ENCODE measurements at places on chromosomes 11 and 22.

DNA sequence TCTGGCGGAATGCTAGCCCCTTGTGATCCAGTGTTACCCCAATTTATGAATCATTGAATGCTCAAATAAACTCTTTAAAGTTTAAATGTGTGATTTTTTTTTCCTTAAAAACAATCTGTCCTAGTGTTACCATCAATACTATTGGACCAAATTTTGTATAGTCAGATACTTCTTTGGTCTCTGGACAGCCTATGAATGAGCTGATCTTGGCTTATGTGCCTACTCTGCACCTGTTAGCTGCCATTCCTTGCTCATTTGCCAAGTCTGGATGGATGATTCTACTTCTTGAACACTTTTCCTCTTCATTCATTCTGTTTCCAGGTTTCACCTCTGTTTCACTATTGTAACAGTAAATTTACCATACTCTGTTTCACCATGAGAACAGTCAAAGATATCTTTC, 226.5 kb upstream of the ZBED5 start:
- DNase-seq, result no peak

GRCh38 chr22:32385681-32386080, 26.4 kb downstream of the RTCB start:
- no peak for DNase-seq

- no peak for DNase-seq
Observed at GRCh38 chr11:113514856-113515255, 39.7 kb upstream of the DRD2 start.

DNA sequence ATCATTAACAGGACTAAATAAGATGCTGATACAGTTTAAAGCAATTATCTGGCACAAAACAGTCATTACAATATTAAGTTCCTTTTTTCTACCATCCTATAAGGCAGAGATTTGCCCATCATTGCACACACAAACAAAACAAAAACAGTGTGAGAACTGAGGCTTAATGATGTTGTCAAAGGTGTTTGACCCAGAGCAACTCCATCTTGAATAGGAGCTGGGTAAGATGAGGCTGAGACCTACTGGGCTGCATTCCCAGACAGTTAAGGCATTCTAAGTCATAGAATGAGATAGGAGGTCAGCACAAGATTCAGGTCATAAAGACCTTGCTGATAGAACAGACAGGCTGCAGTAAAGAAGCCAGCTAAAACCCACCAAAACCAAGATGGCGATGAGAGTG, 33.2 kb downstream of the CTSC start:
- DNase-seq, result no peak

DNA sequence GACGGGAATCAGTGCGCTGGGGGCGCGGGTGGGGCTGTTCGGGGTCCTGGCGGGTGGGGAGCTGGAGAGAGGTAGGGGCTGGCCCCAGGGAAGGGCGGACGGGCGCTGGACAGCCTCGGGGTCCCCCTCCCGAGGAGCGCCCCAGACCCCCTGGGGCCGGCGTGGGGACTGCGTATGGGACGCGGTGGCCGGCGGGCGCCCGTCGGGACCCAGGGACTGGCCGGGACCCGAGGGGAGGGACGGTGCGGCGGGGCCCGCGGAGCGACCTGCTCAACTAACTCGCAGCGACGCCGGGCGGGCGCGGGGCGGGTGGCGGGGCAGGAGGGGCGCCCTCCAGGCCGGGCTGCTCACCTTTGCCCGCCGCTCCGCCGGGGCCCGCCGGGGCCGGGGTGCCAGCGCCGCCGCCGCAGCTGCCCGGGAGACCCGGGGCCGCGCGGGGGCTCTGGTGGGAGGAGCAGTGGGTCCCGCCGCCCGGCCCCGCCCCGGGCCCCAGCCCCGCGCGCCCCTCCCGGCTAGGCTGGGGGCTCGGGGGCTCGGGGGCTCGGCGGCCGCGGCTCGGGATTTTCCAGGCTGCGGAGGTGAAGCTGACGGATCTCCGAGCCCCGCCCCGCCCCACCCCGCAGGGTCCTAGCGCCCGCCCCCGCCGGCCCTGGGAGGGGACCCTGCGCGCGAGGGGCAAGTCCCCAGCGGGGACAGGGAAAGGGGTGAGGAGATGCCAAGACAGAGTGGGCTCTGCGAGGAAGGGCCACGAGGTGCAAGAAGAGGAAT, 12.3 kb downstream of the STARD10 start:
- no peak for DNase-seq

- DNase-seq, result no peak
Observed at GRCh38 chr22:50444663-50445062, 30.2 kb downstream of the SBF1 start.

- DNase-seq, result no peak
Observed at GRCh38 chr22:48507171-48507570, 1320.5 kb downstream of the BRD1 start.

DNA sequence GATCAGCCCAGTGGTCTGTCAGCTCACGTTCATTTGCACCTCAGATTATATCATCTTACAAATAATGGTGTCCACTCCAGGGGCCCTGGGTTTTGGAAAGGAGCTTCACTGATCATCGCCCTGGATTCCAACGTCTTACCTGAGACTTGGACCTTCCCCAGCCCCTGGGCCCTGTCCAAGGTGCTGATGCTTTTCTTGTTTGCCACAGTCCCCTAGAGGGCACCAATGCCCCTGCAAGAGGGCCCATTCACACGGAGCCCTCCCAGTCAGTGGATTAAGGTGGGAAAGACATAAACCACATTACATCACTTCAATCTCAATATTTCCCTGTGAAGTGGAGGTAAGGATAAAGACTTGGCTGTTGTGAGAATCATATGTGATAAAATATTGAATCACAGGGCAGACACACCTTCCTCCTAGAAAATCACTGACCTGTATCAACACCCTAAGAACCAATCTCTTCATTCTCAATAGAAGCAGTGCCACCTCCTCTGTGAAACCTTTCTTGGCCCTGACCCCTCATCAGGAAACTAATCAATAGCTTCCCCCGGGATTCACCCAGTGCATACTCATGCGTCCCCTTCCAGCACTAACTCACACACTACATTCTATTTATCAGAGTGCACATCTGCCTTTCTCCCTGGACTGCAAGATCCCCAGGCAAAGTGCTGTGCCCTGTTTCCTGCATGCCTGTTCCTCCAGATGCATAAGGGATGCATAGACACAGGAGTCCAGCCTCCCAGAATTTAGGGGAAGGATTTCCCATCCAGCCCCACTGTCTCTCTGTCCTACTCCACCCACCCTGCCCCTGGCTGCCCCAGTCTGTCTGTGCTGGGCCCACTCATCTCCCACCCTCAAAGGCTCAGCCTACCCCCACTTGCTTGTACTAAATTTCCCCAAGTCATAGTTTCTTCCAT, 167.0 kb downstream of the BUD13 start:
- DNase-seq, result no peak

- DNase-seq, result no peak
Observed at GRCh38 chr11:126335463-126335760, 20.1 kb upstream of the ST3GAL4 start.

DNA sequence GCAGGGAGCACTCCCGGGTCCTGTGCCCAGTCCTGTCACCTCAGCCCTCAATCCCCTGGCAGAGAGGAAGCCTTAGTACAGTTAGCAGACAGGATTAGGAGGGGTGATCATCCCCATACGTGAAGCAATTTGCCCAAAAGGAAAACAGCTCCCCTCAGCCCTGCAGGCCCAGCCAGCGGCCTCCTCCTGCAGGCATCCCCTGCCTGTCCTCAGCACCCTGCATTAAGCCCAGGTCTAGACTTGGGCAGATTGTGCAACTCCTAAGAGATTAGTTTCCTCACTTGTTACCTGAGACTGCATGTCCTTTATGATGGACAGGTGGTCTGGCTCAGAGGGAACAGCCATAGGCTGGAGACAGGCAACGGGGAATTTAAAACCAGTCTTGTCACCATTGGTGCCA, 95.5 kb upstream of the TMEM45B start:
- DNase-seq, result no peak

DNA sequence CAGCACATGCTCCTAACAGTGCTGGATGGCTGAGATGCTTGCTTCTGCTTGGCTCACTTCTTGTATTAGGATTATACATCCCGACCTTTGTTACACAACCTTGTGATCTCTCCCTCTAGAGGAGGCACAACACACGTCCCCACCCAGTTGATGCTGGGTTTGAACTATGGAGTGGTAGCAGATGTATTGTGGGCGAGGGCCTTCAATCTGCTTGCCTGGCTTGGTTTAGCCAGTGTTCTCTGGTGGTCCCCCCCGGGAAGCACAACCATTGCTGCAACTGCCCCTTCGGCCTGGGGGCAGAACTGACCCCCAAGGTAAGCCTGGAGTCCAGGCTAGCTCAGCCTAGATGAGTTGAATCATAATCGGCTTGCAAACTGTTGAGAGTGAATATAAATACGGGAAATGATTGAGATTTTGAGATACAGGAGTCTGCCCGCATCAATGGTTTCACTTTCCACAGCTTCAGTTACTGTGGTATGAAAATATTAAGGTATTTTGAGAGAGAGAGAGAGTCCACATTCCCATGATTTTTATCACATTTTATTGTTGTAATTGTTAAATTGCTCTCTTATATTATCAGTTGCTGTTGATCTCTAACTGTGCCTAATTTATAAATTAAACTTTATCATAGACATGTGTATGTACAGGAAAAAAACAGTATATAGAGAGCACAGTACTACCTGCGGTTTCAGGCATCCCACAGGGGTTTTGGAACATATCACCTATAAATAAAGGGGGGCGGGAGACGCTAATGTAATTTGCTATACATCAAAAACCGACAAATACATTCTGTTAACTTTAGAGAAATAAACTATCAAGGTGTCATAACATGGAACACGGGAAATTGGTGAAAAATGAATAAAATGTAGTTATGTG, 482.0 kb upstream of the B3GAT1 start:
- no peak for DNase-seq

- DNase-seq, result no peak
Observed at GRCh38 chr11:125076378-125076945, 13.4 kb downstream of the SLC37A2 start.

GRCh38 chr11:84480131-84480530, 1147.0 kb downstream of the DLG2 start:
- DNase-seq, result no peak

GRCh38 chr11:134207538-134208239, 16.1 kb downstream of the NCAPD3 start:
- no peak for DNase-seq

DNA sequence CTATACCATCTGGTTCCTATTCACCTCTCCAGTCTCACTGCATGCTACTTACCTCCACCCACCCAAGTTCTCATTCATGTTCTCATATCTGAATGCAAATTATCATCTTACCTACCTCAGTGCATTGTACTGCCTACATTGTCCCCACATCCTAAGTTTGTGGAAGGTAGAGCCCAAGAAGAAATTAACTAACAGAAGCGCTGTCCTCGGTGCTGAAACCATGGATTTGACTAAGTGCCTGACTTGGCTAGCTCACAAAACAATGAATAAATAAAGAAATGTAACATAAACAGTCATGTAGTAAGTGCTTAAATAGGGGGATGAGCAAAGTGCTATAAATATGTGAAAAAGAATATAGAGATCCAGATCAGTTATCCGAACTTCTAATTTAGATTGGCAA, 63.2 kb downstream of the GRIA4 start:
- DNase-seq, result no peak

GRCh38 chr11:86741484-86741835, 58.9 kb upstream of the PRSS23 start:
- DNase-seq, result no peak

All from bone marrow (tissue), 2 donors.